Motor neuron (in vitro differentiated cells): ENCODE measurements at places on chromosomes 11 and 22. TPM values are rescaled to one million over a fixed set of nuclear protein-coding genes. Genes with fewer than 3 reads are reported as not detected.

Gene SYCE3
- total RNA-seq: 1.2 TPM in 1 of 2 replicates, not detected in the other

Gene MMP8
- 0.10 and 0.11 TPM in 2 replicates for total RNA-seq

Gene ZNRF3
- 6.4 and 6.5 TPM in 2 replicates for total RNA-seq

Gene PATE2
- total RNA-seq: 0.22 and 0.36 TPM in 2 replicates

Gene NAV2
- 1.6 and 1.9 TPM in 2 replicates for total RNA-seq

Gene TMPRSS4
- total RNA-seq: 2.5 and 5.2 TPM in 2 replicates

Gene SLC17A6
- 1.0 TPM in 1 of 2 replicates, not detected in the other for total RNA-seq

Gene NLRX1
- 0.56 and 0.65 TPM in 2 replicates for total RNA-seq

Gene ANO1
- total RNA-seq: 0.24 and 0.62 TPM in 2 replicates

Gene PLA2G6
- total RNA-seq: 16.7 and 17.4 TPM in 2 replicates

Gene TCP11L1
- 16.0 and 19.5 TPM in 2 replicates for total RNA-seq

Gene CDPF1
- total RNA-seq: 3.4 and 5.3 TPM in 2 replicates

Gene SULT4A1
- 25.4 and 29.5 TPM in 2 replicates for total RNA-seq

Gene LRRN4CL
- total RNA-seq: 0.80 and 0.94 TPM in 2 replicates

Gene E2F8
- 0.21 and 0.82 TPM in 2 replicates for total RNA-seq

Gene AIFM3
- total RNA-seq: 0.21 and 0.23 TPM in 2 replicates

Gene POLR3H
- total RNA-seq: 20.8 and 21.8 TPM in 2 replicates

Gene FJX1
- 7.8 and 8.6 TPM in 2 replicates for total RNA-seq

Gene SLC5A12
- 4.0 and 4.1 TPM in 2 replicates for total RNA-seq

Gene SAA4
- 0.87 TPM in 1 of 2 replicates, not detected in the other for total RNA-seq

Gene C1QTNF4
- total RNA-seq: 5.5 and 10.7 TPM in 2 replicates

Gene GRIK4
- total RNA-seq: 2.2 and 2.5 TPM in 2 replicates

Gene THRSP
- total RNA-seq: 0.58 TPM in 1 of 2 replicates, not detected in the other

Gene RAG1
- total RNA-seq: 0.23 and 0.25 TPM in 2 replicates

Gene FSHB
- total RNA-seq: not detected in 2 replicates

Gene CRKL
- 31.0 and 33.4 TPM in 2 replicates for total RNA-seq

Gene DNAL4
- 26.3 and 27.8 TPM in 2 replicates for total RNA-seq

Gene RIC3
- total RNA-seq: 0.10 and 0.43 TPM in 2 replicates

Gene IFITM10
- total RNA-seq: 2.9 and 3.2 TPM in 2 replicates

Gene CRYAB
- total RNA-seq: 44.9 and 60.5 TPM in 2 replicates

Gene PSMA1
- total RNA-seq: 180 TPM in 2 replicates

Gene NKAPD1
- 35.3 and 37.6 TPM in 2 replicates for total RNA-seq

Gene CRYBB2
- total RNA-seq: 0.64 TPM in 1 of 2 replicates, not detected in the other

Gene TRIM29
- 0.16 and 1.3 TPM in 2 replicates for total RNA-seq

Gene NRIP3
- total RNA-seq: 4.2 and 5.0 TPM in 2 replicates

Gene CARD18
- total RNA-seq: not detected in 2 replicates

Gene C11orf21
- total RNA-seq: 0.38 and 0.70 TPM in 2 replicates

Gene RBMXL2
- not detected in 2 replicates for total RNA-seq

Gene OR4S1
- total RNA-seq: 0.31 TPM in 1 of 2 replicates, not detected in the other

Gene NCR3LG1
- total RNA-seq: 7.8 and 9.2 TPM in 2 replicates

Gene SPTY2D1
- 13.3 and 14.9 TPM in 2 replicates for total RNA-seq

Gene ACR
- 0.64 and 0.97 TPM in 2 replicates for total RNA-seq

Gene PNPLA5
- 0.33 and 0.44 TPM in 2 replicates for total RNA-seq

Gene GDPD4
- total RNA-seq: 2.2 and 3.9 TPM in 2 replicates

Gene MMP27
- not detected in 2 replicates for total RNA-seq

Gene ALDH3B1
- total RNA-seq: 1.2 and 1.4 TPM in 2 replicates

Gene MS4A7
- total RNA-seq: 0.24 TPM in 1 of 2 replicates, not detected in the other

Gene RFPL2
- total RNA-seq: 0.52 and 1.2 TPM in 2 replicates
